ENCODE measurements at places on chromosomes 1 and 21.

GRCh38 chr1:203453616-203454015 is 22.0 kb upstream of the PRELP start:
- no peak for DNase-seq

DNA sequence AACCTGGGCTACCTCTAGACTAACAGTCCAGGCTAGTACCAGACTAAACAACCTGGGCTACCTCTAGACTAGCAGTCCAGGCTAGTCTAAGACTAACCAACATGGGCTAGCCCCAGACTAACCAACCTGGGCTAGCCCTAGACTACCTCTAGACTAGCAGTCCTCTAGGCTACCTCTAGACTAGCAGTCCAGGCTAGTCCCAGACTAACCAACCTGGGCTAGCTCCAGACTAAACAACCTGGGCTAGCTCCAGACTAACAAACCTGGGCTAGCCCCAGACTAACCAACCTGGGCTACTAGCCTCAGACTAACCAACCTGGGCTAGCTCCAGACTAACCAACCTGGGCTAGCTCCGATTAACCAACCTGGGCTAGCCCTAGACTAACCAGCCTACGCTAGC is 2.0 kb downstream of the TFF2 start:
- DNase-seq, result no peak

DNA sequence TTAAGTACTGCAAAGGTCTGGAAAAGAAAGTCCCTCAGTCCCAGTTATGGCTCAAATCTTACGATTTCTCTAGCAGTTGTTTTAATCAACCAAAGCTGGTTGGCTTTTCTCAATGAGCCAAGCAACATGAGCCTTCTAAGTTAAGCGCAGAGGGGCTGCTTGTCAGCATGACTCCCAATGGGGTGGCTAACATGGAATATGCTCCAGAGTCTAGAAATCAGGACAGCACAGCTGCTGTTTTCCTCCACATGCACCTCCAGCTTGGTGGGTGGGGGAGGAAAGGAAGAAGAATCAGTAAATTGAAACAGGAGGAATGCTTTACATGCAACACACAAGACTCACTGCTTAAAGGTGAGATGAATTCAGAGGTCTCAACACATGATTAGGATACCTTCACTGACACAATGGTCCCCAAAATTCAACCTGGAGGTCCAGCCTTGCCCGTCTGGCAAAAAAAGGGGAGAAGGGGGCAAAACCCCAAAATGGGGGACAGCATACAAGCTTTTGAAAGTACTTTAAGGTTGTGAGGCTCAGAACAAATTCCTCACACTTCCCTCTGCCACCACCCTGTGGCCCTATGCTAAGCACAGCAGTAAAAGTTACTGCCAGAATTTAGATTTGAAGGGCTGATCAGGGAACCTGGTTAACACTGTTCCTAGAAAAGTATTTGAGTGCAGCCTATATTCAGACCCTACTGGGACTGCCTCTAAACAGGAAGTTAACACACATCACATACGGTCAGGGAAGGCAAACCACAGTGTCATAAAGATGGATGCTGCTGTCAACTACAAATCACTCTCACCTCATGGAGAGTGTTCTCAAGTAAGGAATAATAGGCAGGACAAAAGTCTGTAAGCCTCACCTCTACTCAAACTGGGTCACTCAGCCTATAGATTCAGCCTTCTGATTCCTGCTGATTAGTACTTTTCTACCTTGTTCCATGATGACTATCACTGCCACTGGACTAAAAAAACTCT is 2.6 kb downstream of the GATAD2B start:
- DNase-seq, result no peak

GRCh38 chr1:216626394-216627067 is 96.7 kb downstream of the ESRRG start:
- DNase-seq, result no peak

DNA sequence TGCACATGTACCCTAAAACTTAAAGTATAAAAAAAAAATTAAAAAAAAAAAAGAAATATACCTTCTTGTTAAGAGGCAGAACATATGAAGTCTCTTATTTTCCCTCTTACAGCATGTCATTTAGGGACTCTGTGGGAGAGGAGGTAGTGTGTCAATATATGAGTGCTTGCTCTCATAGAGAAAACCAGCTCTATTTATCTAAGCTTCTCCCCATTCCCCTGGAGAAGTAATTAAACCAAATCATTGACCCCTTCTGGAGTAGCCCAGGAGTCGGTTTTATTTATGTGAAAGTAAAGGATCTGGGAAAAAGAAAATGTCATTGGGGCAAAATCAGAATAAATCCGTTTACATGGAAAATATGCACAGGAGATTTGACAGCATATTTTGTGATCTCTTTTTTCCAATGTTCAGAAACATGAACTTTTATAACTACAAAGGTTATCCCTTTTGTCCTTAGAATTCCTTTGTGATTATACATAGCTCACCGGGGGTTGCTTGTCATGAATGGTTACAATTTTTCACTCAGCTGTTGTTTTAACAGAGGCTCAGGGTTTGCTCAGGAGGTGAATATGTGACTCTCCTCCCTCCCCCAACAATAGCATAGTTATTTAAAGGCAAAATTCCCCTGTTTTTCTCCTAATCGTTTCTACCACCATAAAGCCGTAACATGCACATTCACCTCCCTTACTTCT is 114.5 kb upstream of the C1orf21 start:
- DNase-seq, result no peak

DNA sequence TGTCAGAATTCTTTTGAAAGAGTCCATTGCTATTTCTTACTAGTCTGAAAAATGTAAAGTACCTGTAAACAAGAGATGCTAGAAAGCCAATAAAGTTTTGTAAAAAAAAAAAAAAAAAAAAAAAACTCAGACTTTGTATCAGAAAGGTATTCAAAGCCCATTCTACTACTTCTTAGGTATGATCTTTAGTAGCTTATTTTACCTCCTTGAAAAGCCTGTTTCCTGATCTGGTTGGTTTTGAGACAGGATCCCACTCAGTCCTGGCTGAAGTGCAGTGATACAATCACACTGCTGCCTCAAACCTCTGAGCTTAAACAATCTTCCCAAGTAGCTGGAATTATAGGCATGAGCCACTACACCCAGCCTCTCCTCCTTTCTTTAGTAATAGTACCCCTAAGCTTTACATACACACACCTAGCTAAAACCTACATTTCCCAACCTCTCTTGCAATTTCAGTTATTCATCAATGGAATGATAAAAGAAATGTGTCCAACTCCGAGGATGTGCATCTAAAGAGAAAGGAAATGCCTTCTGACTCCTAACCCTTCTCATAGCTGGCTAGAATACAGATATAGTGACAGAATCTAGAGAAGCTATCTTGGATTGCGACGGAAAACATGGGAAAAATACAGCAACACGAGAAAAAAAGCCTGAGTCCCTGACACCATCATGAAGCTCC is 30.6 kb downstream of the EPS15 start:
- no peak for DNase-seq

DNA sequence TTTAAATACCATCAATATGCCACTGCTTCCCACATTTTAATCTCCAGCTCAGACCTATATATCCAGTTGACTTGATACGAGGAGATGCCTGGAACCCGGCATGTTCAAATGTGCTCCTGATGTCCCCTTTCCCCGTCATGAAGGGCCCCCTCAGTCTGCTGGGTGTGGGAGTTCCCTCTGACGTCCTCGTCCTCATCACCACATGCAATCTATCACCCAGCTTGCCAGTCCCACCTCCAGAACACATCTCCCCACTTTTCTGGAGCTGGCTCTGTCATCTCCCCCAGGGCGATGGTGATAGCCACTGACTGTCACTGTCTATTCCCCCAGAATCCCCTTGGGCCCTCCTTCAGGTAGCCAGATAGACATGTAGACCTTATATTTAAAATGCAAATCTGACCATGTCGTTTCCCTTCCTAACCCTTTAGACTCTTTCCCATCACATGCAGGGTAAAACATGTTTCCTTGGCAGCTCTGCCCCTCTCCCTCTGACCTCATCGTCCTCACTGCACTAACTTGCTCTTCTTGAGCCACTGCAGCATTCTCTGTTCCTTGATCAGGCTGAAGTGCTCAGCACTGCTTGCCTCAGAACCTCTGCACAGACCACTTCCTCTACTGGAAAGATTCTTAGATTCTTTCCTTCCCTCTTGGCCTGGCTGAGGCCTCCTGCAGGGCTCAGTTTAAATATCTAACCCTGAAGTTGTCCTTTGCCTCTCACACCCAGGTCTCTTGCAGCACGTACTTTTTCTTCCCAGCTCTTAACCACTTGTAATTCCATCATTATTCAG is 7.4 kb downstream of the AZIN2 start:
- no peak for DNase-seq

GRCh38 chr1:8428441-8428840 is 110.5 kb downstream of the SLC45A1 start:
- DNase-seq, result no peak

- peak; percentile 95 for DNase-seq
These were observed 78.3 kb downstream of the NUF2 start for GRCh38 chr1:163399976-163400601.

GRCh38 chr1:51301152-51301843 is 29.1 kb downstream of the TTC39A start:
- no peak for DNase-seq

GRCh38 chr1:164564378-164564777 is 5.4 kb downstream of the PBX1 start:
- no peak for DNase-seq

DNA sequence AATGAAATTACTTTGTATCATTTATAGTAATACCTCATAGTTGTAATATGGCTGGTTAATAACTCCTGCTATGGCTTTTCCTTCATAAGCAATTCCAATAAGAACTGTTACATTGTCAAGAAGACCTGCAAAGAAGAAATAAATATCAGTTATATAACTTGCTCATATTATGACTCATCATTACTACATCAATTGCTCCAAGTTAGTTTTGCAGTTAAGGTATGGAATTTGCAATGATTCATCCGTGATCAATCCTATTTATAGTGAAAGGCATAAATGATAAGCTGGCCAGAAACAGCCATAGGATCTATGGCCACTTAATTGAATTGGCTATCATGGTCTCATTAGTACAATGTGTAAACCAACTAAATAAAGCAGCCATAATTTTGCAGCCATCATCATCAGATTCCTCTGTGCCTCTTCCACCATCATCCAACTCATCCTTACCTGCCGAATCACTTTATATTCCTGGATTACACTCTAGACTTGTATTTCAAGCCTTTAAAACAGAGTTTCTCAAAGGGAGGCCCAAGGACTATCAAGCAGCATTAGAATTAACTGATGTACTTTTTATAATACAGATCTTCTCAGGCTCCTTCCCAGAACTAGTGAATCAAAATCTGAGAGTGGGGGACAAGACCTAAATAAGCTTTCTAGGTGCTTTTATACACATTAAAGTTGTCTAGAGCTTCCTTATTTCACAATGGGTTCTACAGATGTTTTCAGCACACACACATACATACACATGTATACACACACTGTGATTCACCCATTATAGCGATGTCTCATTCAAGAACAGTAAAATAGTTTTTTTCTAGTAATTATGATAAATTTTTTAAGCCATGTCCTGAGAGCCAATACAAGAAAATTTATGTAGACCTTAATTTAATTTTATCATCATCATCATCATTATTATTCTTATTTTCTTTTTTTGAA is 21.2 kb upstream of the EPRS1 start:
- no peak for DNase-seq

- no peak for DNase-seq
These were observed 126.2 kb downstream of the LACTBL1 start for GRCh38 chr1:22846458-22846857.

DNA sequence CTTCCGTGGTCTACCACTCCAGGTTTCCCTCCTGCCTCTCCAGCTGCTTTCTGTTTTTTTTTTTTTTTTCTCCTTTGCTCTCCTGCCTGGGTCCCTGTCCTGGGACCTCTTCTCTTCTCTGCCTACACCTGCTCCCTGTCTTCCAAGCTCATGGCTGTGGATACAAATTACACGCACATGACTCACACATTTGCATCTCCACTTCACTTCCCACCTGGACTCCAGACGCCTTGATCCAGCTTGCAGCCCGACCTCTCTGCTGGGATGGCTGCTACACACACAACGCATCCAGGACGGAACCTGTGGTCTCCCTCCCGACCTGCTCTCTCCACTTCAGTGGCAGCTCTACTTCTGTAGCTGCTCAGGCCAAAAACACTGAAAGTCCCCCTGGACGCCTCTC is 44.4 kb upstream of the B3GALT5 start:
- no peak for DNase-seq

GRCh38 chr21:41634211-41634694 is 126.3 kb upstream of the TMPRSS2 start:
- DNase-seq, result peak; percentile 85

DNA sequence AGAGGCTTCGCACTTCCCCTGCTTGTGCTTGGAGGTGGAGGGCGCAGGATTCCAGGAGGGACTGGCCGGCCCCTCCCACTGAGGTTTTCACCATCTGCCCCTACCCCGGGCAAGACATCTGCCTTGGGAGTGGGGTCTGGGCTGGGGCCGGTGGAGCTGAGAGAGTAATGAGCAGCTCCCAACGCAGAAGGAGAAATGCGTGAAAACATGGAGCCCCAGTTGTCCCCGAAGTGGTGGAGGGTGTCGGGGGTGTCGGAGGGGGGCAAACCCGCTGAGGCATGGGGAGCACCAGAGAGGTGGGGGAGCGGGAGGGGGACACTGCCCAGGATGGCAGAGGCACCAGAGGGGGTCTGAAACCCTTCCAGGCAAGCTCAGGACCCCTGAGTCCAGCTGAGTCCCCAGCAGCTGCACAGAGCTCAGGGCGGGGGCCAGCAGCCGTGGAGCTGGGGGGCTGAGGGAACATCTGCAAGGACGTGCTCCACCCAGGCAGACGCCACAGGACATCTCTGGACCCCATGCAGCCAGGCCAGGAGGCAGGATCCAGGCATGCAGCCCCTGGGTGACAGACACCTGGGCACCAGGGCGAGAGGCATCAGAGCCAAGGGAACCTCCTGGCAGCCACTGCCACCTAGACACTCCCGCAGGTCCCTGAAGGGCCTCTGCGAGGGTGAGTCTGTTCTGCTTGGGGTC is 110.6 kb downstream of the SIK1 start:
- DNase-seq, result no peak

GRCh38 chr1:245621589-245621988 is 466.8 kb downstream of the KIF26B start:
- DNase-seq, result no peak

DNA sequence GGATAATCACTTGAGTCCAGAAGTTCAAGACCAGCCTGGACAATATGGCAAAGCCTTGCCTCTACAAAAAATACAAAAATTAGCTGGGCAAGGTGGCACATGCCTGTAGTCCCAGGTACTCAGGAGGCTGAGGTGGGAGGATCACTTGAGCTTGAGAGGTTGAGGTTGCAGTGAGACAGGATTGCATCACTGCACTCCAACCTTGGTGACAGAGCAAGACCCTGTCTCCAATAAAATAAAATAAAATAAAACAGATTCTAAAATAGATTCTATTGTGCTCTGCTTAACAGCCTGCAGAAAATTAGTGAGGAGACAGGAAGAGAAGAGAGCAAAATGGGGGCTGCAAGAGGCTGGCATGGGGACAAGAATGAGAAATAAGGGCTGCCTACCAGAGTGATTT is 7.5 kb upstream of the SDE2 start:
- DNase-seq, result no peak

- no peak for DNase-seq
These were observed 4.1 kb upstream of the LCE7A start for GRCh38 chr1:152855661-152856060.

GRCh38 chr1:87684713-87685205 is 356.1 kb downstream of the LMO4 start:
- no peak for DNase-seq

- DNase-seq, result no peak
These were observed 15.1 kb downstream of the NRDC start for GRCh38 chr1:51863384-51863783.
